Suppressor macrophage treated with lipopolysaccharide for 4 hours (primary cell): ENCODE measurements at places on chromosomes 6 and 20.

GRCh38 chr6:102015431-102015830, 621.9 kb downstream of the GRIK2 start:
- DNase-seq, result no peak

GRCh38 chr6:75933387-75933975, 139.0 kb downstream of the IMPG1 start:
- no peak for DNase-seq

GRCh38 chr20:61447952-61448351, 195.9 kb downstream of the CDH4 start:
- no peak for DNase-seq

DNA sequence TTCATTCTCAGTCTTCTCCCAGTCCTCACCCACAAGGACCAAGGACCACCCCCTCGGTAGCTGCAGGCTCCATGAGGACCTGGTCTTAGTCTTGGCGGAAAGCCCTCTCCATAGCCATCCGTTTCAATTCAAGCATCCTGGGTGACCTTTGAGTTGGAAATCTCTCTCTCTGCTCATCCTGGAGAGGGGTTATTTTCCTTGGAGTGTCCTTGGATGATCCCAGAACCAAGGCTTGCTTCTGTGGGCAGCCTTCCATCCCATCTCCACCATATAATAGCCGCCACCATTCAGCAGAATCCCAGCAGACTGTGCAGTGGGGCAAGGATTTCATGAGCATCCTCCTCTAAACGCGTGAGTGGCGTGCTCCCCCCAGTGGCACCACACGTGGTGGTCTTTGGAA, at the start of gene BPIFA2:
BPIFA2 (plus strand) TSS at position 301 of the 400 bp plus-strand sequence. CDS start 987 bp downstream, outside the sequence.
- DNase-seq, result no peak

- no peak for DNase-seq
These were observed 176.7 kb upstream of the BTBD3 start for GRCh38 chr20:11740975-11741374.

GRCh38 chr20:63592661-63593060, 18.6 kb upstream of the HELZ2 start:
- DNase-seq, result no peak

GRCh38 chr20:19185083-19185482, 27.4 kb upstream of the SLC24A3 start:
- peak; percentile 9 for DNase-seq

DNA sequence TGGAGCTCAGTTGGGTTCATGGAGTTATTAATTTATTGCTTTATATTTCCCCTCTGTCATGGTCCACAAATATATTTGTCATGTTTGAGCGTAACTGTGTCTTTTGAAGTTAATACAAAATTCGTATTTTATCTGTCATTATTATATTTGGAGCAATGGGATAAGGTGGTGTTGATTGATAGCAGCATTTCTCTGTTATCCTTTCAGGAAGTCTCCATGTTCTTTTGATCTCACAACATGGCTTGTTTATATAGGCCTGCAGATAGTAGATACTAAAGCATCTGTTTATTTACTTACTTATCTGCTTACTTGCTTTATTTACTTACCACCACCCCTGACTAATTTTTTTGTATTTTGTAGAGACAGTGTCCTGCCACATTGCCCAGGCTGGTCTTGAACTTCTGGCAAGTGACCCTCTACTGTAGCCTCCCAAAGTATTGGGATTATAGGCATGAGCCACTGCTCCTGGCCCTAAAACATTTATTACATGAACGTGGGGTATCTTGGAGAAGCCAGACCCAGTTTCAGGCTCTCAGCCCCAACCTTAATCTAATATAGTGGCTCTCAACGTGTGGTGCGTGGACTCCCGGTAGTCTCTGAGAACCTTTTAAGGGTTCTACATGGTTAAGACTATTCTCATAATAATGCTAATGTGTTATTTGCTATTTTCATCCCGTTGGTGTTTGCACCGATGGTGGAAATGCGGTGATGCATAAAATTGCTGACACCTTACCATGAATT, 104.2 kb downstream of the NCOA3 start:
- DNase-seq, result no peak
